Stimulated activated CD4-positive, alpha-beta T cell treated with anti-CD3 and anti-CD28 coated beads, Interleukin-15, amount 100 ng/mL, for 1 hour (primary cell): ENCODE measurements at places on chromosomes 2 and 18.

DNA sequence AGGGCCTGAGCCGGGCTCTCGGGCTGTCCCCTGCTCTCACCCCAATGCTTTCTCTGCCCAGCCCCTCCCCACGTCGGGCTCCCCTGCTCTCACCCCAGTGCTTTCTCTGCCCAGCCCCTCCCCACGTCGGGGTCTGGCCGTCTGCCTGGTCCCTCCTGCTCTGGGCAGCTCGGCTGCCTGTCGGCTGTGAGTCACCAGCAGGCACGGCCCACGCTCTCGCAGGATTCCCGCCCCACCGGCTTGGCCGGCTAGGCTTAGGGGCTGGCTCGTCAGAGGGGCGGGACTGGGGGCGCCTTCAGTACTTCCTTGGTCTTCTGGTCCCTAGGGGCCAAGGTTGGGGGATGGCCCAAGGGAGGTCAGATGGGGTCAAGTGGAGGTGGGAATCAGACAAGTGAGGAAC, 3.3 kb downstream of the BOK start:
- no peak for DNase-seq

DNA sequence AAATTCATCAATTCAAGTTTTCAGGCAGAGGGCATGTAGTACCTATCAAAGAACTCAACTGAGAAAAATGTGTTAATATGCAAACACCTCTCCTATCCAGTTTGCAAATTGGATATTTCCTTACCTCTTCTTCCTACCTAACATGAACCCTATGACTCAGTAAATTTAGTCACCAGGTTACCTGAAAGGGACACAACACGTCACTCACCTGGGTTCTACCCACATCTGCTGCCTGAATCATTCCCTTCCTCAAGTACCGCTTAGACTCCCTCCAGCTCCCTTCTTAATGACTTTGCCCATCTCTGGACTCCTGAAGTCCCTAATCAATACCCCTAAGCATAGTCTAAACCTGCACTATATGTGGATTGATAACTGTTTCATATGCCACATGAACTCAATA, 10.4 kb downstream of the ANKRD44 start:
- DNase-seq = no peak

- no peak for DNase-seq
Measured at GRCh38 chr2:195734931-195735330, 77.9 kb downstream of the SLC39A10 start.

GRCh38 chr2:233385489-233386044, 31.3 kb downstream of the DGKD start:
- DNase-seq = no peak

DNA sequence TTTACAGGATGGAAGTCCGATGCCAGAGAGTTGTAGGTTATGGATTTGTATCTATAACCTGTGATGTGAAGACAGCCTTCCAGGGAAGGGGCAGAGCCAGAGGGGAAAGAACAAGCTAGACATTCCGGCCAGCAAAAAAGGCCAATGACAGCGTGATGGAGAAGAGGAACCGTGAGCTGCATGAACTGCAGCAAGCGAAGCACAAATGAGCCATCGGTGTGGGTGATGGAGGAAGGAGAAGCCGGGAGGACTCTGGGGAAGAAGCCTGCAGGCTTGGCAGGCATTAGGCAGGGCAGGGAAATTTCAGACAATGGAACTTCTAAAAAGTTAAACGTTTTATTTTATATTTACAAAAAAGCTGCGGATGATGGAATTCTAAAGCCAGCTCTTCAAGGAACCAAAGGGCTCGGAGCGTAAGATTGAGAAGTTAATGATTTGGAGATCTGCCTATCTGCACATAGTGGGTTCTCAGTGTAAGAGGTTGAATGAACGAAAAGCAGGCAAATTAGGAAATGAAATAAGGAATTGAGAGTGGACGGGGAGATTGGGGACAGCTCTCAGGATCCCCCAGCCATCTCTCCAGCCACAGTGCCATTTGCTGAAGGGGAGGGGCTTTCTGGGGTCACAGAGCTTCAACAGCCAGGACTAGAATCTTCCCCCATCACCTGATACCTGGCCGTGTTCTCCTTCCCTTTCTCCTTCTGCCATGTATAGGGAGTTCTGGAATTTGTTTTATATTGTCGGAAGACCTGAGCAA, 28.4 kb downstream of the NGEF start:
- no peak for DNase-seq

DNA sequence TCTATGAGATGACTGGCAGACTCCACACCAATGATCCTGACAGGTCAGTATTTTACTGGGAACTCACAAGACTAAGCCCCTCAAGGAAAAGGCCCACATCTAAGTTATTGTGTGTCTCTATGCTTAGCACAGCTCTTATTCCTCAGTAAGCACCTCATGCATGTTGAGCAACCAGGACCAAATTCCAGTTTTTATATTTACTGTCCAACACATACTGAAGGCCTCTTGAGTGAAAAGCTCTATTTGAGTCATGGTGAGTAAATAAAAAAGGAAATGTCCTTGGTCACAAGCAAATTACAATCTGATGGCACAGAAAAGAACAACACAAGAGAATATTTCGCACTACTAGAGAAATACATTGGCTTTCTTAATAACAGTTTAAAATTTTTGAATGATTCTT, 87.9 kb upstream of the ETAA1 start:
- DNase-seq = no peak

DNA sequence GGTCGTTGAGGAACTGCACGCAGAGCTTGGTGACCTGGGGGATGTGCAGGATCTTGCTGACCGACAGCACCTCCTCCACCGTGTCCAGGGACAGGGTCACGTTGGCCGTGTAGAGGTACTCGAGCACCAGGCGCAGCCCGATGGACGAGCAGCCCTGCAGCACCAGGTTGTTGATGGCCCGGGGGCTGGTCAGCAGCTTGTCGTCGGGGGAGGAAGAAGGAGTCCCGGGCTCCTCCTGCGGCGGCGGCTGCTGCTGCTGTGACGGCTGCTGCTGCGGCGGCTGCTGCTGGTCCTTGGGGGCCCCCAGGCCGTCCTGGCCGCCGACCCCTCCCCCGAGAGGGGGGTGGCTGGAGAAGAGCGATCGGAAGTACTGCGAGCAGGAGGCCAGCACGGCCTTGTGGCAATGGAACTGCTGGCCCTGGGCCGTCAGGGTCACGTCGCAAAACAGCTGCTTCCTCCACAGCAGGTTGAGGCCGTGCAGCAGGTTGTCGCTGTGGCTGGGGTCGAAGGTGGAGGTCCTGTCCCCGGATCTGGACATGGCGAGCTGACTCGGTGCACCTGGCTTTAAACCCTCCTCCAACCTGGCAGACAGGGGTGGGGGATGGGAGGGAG, 2.7 kb downstream of the KLHL14 start:
- DNase-seq = no peak

DNA sequence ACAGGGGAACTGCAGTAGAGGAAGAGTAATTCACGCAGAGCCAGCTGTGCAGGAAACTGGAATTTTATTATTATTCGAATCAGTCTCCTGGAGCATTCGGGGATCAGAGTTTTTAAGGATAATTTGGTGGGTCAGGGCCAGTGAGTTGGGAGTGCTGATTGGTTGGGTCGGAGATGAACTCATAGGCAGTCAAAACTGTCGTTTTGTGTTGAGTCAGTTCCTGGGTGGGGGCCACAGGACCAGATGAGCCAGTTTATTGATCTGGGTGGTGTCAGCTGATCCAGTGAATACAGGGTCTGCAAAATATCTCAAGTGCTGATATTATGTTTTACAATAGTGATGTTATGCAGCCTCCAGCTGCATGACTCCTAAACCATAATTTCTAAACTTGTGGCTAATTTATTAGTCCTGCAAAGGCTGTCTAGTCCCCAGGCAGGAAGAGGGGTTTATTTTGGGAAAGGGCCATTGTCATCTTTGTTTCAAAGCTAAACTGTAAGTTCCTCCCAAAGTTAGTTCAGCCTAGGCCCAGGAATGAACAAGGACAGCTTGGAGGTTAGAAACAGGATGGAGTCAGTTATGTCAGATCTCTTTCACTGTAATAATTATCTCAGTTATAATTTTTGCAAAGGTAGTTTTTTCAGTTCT, 67.0 kb downstream of the ASAP2 start:
- no peak for DNase-seq

DNA sequence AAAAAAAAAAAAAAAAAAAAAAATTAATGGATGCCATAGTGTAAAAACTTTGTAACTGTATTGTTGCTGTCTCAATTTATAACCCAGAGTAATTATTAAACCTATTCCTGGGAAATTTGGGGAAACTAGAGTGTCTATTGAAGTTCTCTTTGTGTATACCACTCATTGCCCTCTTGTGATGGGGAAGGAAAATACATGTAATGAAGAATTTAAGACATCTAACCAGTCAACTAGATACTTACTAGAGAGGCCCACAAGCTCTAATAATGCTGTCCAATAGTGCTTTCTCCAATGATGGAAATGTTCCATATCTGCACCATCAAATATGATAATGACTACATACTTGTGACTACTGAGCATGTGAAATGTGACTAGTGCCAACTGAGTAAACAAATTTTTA, 168.5 kb upstream of the SLC39A10 start:
- no peak for DNase-seq

- DNase-seq = no peak
Measured at GRCh38 chr2:43285987-43286386, 59.6 kb upstream of the ZFP36L2 start.

- no peak for DNase-seq
Measured at GRCh38 chr2:208978946-208979345, 444.9 kb upstream of the MAP2 start.

GRCh38 chr2:111918383-111918806, 20.0 kb downstream of the MERTK start:
- DNase-seq = no peak

DNA sequence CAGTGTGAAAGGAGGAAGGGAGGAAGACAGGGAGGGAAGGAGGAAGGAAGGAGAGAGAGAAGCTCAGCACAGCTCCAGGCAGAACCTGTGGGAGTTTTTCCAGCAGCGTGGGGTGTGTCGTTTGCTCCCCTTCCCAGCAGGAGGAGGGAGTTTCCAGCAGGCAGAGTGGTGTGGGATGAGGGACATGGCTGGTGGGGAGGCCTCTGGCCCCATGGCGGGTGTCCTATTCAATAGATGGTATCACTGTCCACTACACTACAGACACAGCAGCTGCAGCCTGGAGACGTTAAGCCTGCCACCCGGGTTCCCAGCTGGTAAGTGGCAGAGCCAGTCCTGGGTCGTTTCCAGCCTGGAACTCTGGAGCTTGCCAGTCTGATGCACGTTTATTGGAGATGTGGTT, 44.7 kb downstream of the GLI2 start:
- no peak for DNase-seq

- no peak for DNase-seq
Measured at GRCh38 chr2:75952173-75952572, 241.5 kb upstream of the GCFC2 start.

- DNase-seq = no peak
Measured at GRCh38 chr2:200042102-200042735, 86.8 kb downstream of the MAIP1 start.

- DNase-seq = no peak
Measured at GRCh38 chr2:240917684-240918257, 11.6 kb downstream of the CROCC2 start.

GRCh38 chr18:3930126-3931012, 480.4 kb downstream of the TGIF1 start:
- DNase-seq = no peak

- DNase-seq = no peak
Measured at GRCh38 chr2:45915523-45915922, 264.0 kb downstream of the PRKCE start.

- no peak for DNase-seq
Measured at GRCh38 chr2:30790879-30791278, 16.4 kb downstream of the CAPN13 start.

- no peak for DNase-seq
Measured at GRCh38 chr18:80231616-80232015, 15.7 kb downstream of the PARD6G start.

DNA sequence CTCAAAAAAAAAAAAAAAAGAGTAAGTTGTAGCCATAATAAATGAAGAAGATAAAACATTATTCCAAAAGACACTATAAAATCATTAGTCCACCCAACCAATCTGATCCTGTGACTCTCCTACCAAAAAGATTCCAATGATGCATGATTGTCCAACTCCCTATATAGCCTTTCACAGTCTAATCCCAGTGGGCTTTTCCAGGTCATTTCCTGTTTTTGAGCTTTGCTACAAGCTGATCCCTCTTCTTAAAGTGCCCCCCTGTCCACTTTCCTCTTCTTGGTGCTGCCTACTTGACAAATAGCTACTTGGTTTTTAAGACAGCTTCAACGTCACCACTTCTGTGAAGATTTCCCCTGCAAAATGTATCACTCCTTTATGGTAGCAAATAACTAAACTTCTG, 88.4 kb downstream of the SEMA4F start:
- no peak for DNase-seq

- no peak for DNase-seq
Measured at GRCh38 chr2:63051795-63052333, 1.2 kb downstream of the OTX1 start.

DNA sequence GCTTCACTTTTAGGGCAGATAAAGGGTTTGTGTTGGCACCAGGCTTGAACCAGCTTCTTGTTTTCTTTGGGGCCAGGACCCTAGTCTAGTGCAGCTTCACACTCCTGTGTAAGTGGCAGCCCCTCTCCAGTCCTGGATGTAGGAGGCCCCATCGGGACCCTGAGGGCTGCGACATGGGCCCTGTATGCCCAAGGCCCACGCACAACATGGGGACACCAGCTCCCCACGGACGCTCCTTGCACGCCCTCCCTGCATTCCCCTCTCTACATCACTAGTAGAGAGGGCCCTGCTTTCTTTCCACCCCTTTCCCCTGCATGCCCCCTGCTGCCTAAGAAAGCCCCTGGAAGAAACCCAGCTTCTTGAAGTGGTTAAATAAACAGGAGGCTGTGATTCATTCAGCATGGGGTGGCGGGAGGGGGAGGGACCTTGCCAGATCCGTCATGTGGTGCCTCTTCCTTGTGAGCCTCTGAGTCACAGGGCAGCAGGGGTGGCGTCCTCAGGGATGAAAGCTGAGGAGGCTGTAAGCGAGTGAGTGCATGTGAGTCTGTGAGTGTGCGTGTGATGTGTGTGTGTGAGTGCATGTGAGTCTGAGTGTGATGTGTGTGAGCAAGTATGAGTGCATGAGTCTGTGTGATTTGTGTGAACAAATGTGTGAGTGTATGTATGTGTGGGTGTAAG, 42.5 kb downstream of the COPS8 start:
- peak; percentile 14 for DNase-seq

- no peak for DNase-seq
Measured at GRCh38 chr2:78644854-78645253, 380.6 kb upstream of the REG3G start.

GRCh38 chr18:39053571-39053970, 1488.0 kb upstream of the CELF4 start:
- no peak for DNase-seq

GRCh38 chr2:198059800-198060199, 255.4 kb downstream of the PLCL1 start:
- no peak for DNase-seq

DNA sequence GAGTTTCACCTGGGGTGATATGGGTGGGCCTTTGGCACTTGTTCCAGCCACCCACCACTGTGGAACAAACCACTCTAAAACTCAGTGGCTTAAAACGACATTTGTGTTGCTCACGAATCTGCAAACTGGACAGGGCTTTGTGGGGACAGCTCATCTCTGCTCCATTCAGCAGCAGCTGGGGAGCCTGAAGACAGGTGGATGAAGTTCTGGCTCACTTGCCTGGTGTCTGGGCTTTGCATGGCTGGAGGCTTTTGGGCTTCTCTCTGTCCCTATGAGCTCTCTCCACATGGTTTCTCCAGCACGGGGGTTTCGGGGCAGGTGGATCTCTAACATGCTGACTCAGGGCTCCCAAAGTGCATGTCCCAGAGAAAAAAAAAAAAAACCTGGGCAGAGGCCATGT, 93.0 kb upstream of the GLI2 start:
- DNase-seq = no peak
